ENCODE measurements at places on chromosomes 11 and 22.

GRCh38 chr22:44523981-44524759, 26.1 kb upstream of the RTL6 start:
- DNase-seq = no peak

DNA sequence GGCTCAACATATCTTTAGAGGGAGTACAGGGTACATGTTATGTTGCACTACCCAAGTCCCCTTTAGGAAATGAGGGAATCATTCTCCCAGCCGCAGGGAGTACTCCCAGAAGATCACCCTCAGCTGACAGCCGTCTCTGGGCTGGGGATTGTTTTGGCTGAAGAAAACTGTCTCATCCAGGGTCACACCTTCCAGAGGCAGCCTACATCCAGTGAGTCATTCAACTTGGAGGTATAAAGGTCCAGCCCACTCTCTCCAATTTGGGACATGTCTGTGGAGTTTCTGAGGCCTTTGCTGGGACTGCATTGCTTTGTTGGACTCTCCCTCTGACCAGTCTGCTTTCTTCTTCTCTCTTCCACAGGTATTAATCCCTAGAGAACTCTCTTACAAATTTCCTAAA, 42.1 kb downstream of the RASSF10 start:
- no peak for DNase-seq

DNA sequence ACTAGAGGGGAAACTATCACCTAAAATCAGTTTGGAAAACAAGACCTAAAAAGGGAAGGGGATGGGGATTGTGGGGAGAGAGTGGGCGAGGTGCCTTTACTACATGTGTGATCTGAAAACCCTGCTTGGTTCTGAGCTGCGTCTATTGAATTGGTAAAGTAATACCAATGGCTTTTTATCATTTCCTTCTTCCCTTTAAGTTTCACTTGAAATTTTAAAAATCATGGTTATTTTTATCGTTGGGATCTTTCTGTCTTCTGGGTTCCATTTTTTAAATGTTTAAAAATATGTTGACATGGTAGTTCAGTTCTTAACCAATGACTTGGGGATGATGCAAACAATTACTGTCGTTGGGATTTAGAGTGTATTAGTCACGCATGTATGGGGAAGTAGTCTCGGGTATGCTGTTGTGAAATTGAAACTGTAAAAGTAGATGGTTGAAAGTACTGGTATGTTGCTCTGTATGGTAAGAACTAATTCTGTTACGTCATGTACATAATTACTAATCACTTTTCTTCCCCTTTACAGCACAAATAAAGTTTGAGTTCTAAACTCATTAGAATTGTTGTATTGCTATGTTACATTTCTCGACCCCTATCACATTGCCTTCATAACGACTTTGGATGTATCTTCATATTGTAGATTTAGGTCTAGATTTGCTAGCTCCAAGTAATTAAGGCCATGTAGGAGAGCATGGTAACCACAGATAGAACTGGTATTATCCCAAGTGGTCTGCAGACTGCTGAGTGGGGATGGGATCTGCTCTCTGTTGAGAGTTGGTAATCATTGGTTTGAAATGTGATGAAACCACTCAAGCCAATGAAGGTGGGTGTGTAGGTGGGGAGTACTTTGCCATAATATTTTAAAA, 3.6 kb downstream of the NEAT1 start:
- DNase-seq = no peak

DNA sequence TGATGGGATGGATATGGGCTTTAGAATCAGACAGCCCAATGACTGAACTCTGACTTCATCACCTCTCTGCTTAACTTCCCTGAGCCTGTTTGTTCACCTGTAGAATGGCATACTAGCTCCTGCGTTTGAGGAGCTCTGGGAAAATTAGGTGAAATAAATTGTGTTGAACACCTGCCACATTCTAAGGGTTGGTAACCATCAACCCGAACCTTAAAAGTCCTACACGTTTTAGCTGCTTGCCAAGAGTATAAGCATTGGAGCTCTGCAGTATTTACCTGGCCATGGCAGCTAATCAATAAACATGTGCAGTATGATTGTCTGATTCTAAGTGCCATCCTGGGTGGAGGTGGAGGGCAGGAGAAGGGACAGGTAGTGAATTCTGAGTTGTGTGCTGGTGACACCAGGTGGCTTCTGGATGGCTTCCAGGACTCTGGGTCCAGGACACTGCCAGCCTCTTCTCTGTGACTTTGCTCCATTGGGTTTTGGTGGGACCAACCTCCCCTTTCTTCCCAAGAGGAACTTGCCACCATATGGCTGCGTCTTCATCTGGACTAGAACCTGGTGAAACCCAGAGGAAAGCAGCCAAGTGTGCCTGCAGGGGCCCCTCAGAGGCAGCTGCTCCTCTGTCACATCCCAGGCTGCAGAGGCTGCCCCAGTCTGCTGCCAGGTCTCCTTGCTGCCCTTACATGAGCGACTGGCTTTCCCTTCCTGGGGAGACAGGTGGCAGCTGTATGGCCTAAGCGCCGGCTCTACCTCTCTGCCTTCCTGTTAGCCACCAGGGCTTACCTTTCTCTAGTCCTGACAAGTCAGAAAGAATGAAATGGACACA, 85.6 kb downstream of the CACNG2 start:
- no peak for DNase-seq

DNA sequence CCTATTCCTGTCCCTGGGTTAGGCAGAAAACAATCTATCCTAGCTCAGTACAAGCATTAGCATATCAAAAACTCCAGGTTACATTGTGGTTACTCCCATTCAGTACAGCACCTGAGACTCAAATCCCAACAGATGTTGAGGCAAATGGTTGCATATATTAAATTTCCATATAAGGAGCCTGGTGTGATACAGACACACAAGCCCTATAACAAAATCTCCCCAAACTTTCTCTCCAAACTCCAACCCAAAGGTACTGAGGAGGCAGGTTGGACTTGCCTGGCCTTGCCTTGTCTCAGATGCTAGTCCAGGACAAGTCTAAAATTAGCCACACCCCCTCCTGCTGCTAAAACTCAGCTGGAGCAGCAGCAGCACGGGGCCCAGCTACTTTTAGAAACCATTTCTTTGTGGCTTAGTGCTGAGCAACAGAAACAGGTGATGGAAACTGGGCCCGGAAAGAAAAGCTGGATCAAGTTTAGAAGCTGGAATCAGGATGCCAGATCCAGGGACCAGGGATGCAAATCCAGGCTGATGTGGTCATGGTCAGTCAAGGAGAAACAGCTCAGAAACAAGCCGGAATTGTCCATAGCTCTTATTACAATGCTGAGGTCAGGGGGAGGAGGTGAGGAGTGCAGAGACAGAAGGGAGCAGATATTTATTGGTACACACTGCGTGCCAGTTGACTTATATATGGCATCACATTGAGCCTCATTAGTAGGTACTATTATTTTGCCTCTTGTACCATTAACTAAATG, 73.7 kb upstream of the AMOTL1 start:
- DNase-seq = no peak

Data from stimulated activated CD8-positive, alpha-beta memory T cell treated with anti-CD3 and anti-CD28 coated beads, Interleukin-7, amount 100 ng/mL, for 4 hours (primary cell).